ENCODE measurements at places on chromosomes 6 and 20. TPM values are rescaled to one million over a fixed set of nuclear protein-coding genes. Genes with fewer than 3 reads are reported as not detected.

DNA sequence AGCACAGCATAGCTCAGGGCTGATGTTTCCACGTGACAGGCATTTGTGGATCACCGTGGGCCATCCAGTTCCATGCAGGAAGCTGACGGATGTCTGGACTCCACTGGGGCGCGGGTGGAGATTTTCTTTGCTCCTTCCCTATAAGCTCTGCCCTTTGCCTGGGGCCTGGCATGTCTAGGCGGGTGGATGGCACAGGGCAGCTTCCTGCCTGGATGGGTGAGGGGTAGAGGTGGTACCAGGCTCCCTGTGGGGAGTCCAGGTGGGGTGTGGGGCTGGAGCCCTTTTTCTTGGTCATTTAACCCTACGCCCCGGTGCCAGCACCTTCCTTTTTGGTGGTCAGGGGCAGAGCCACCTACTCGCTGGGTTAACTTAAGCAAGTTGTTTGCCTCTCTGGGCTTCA, 10.4 kb downstream of the FAM110A start:
- no peak for DNase-seq

GRCh38 chr6:44708208-44708607, 320.7 kb downstream of the CDC5L start:
- no peak for DNase-seq

DNA sequence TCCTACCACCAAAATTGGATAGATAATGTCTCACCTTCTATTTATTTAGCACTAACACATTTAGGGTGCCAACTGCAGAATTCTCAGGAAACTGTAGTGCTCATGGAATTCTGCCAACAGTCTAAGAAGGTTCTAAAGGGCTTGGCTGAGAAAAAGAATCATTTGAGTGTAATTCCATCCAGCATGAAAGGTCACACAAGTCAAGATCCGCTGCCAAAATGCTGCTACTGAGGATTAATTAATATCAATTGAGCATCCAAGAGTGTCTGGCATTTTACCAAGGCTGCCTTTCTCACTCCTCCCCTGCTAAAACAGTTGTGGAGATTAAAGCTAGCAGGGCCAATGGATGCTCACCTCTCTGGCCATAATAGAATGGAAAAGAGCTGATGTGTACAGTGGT, 112.7 kb downstream of the FHL5 start:
- DNase-seq, result no peak

The TRIM31 gene
- not detected for total RNA-seq

The ZNF391 gene
- 4.7 TPM for total RNA-seq

- no peak for DNase-seq
Measured at GRCh38 chr6:16717275-16717942, 43.9 kb downstream of the ATXN1 start.

The FAM83C gene
- total RNA-seq, result not detected

DNA sequence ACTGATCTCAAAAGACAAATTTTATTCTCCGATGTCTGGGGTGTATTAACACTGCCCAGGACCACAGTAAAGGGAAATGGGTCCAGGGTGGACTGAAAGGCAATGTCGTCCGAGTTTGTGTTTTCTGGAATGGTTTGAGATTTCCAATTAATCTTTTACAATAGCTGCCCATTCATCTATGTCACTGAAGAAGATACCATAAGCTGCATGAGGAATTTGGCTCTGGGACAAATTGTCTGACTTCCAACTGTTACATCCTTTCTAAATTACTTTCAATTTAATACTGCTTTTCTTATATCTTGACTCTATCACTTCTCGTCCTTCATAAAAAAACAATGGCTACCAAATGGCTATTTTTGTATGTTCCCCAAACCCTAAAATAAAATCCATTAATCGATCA, 130.7 kb upstream of the KCNK16 start:
- no peak for DNase-seq

- no peak for DNase-seq
Measured at GRCh38 chr20:672963-673602, 2.5 kb downstream of the SCRT2 start.

DNA sequence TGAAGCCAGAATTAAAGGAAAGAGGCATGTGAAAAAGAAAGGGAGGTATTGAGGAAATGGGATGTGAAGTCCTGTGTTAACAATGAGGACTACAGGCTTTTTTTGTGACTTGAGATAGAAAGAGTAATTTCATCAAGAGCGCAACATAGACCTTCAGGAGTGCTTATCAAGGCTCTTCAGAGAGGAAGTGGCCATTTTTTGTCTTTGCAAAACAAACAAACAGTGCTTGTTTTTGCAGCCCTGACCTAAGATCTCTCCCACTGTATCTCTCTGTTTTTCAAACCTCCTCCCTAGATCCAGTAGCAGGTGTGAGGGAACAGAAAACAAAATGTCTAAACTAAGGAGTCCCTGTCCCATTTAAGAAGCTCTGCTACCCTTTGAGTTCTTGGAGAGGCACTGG, 710.3 kb upstream of the MARCKS start:
- DNase-seq, result no peak

DNA sequence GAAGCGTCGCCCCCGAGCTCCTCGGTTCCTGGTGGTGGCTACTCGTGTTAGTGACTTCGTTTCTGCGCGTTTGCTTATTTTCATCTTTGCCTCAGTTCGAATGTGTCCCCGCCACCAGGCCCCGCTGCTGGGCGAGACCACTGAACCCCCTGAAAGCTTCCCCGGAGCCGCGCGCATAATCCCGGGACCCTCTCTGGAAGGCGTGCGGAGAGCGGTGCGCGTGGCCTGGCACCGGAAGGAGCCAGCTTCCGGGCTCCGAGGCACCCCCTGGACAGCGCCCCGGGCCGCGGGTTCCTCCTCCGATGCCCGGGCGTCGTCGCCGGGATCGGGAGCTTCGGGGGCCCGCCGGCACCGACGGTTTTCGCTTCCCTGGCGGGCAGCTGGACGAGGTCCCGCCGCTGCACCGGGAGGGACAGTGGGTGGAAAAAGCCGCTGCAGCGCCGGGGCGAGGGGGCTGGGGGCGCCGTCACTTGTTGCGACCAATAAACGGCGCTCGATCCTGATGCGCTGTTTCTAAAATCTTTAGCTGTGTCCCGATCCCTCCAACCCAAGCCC, 643 bp upstream of the SLC35D3 start:
- no peak for DNase-seq

DNA sequence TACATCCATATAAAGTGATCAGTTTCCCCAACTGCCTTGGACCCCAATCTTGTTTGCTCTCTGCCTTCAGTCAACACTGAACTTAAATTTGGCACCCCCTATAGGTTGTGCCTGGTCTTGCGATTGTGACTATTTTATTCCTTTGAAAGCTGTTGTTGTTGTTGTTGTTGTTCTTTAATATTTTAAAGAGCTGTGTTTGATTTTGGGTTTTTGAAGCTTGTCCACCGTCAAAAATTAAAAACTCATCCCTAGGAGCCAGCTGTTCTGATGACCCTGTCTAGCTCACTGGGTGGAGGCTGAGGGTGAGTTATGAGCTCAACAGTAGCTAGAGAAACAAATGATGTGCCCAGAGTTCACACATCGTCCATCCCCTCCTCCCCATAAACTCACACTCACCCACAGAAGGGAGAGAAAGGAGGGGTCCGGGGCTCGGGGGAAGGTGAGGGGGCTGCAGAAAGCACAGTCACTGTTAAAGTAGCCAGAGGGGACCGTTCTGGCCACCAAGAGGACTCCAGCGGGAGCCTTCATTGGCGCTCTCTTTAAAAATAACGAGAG, 4.0 kb downstream of the SIM1 start:
- DNase-seq, result no peak

GRCh38 chr6:98653179-98653578, 181.2 kb upstream of the POU3F2 start:
- no peak for DNase-seq

The SCUBE3 gene
- total RNA-seq, result 0.10 TPM

Data from PC-9 (cell line).